IMR-90 (cell line): ENCODE measurements at places on chromosomes 1 and 21. TPM values are rescaled to one million over a fixed set of nuclear protein-coding genes. Genes with fewer than 3 reads are reported as not detected.

REN gene
- 0.28 and 0.54 TPM in 2 replicates for total RNA-seq

SLC22A15 gene
- total RNA-seq = under 0.01 TPM in 2 replicates

RGSL1 gene
- not detected in 2 replicates for total RNA-seq

TRAF3IP3 gene
- total RNA-seq = 0.18 TPM in 1 of 2 replicates, not detected in the other

CHAF1B gene
- 4.5 and 4.7 TPM in 2 replicates for total RNA-seq

INSRR gene
- total RNA-seq = not detected in 2 replicates

GNG12 gene
- total RNA-seq = 132 and 233 TPM in 2 replicates

PLA2G2F gene
- not detected in 2 replicates for total RNA-seq

GRCh38 chr21:38741950-38742256 is 63.8 kb upstream of the ETS2 start:
- no peak overlapping the region for H3K4me3 ChIP-seq
- no peak for DNase-seq
- no peak overlapping the region for H3K27ac ChIP-seq
- no peaks in the 10 kb centered on the region for H3K36me3 ChIP-seq

- H3K4me1 ChIP-seq = no peaks in the 10 kb centered on the region; the same call in 1 of the 2 replicates
- DNase-seq = no peak
- H3K4me3 ChIP-seq = no peak overlapping the region
- H3K36me3 ChIP-seq = no peaks in the 10 kb centered on the region
- H3K27me3 ChIP-seq = peaks cover 14% of the 10 kb centered on the region; the same call in 1 of the 2 replicates
Observed at GRCh38 chr21:42193131-42193671, 25.7 kb upstream of the ABCG1 start.

DNA sequence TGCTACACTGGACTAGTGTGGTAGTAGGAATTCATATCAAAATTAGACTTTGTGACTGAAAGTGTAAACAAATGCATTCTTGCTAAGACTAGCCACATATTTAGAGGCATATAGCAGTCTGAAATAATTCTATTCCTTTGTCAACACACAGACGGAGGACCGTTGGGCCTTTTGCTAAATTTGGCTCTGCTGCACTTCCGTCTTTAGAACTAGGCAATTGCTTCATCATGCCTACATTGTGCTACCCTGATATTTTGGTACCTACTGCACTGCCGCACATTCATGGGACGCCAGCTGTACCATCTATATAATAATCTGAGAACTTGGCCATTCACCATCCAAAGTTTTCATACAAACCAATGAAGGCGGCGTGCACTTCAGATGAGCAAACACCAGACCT is 346.8 kb downstream of the KIF26B start:
- no peaks in the 10 kb centered on the region for H3K36me3 ChIP-seq
- no peak overlapping the region for H3K27ac ChIP-seq
- peaks cover 3% of the 10 kb centered on the region; the same call in 1 of the 2 replicates for H3K4me1 ChIP-seq

DNA sequence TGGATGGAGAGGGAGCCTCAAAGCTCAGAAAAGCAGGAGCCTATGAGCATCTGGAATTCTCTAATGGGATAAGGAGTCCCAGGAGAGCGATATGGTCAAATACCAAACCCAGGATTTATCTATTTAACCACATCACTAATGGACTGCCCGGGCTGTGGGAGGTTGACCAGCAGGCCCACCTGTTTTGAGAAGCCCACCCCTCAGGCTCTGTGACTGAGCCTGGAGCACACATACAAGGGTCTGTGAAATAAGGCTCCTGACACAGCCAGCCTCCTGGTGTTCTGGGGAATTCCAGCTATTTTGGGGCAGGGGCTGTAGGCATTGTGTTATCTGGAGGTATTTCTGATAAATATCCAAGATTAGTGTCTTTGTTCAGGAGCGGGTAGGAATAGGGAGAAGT is 132.0 kb upstream of the C1orf21 start:
- no peak overlapping the region for H3K27ac ChIP-seq
- H3K36me3 ChIP-seq = no peaks in the 10 kb centered on the region
- H3K27me3 ChIP-seq = peaks cover 18% of the 10 kb centered on the region
- no peaks in the 10 kb centered on the region for H3K4me1 ChIP-seq

GRCh38 chr1:48616710-48617109 is 144.7 kb upstream of the SPATA6 start:
- no peak overlapping the region for H3K4me3 ChIP-seq
- DNase-seq = no peak
- no peaks in the 10 kb centered on the region for H3K36me3 ChIP-seq

GRCh38 chr1:203051841-203052324 is 25.6 kb downstream of the PPFIA4 start:
- peaks cover 19% of the 10 kb centered on the region for H3K36me3 ChIP-seq
- no peak overlapping the region for H3K27ac ChIP-seq
- no peak for DNase-seq

- H3K4me3 ChIP-seq = peak overlapping the region; percentile 92
- peak overlapping the region; percentile 85 for H3K27ac ChIP-seq
- peaks cover 6% of the 10 kb centered on the region; the same call in 1 of the 2 replicates for H3K4me1 ChIP-seq
Observed at GRCh38 chr1:84506729-84507453, 510 bp upstream of the GNG5 start.

- no peaks in the 10 kb centered on the region for H3K36me3 ChIP-seq
- H3K27ac ChIP-seq = no peak overlapping the region
- no peaks in the 10 kb centered on the region for H3K27me3 ChIP-seq
- H3K4me1 ChIP-seq = no peaks in the 10 kb centered on the region
Observed at GRCh38 chr1:3126756-3127678, 58.0 kb downstream of the PRDM16 start.

DNA sequence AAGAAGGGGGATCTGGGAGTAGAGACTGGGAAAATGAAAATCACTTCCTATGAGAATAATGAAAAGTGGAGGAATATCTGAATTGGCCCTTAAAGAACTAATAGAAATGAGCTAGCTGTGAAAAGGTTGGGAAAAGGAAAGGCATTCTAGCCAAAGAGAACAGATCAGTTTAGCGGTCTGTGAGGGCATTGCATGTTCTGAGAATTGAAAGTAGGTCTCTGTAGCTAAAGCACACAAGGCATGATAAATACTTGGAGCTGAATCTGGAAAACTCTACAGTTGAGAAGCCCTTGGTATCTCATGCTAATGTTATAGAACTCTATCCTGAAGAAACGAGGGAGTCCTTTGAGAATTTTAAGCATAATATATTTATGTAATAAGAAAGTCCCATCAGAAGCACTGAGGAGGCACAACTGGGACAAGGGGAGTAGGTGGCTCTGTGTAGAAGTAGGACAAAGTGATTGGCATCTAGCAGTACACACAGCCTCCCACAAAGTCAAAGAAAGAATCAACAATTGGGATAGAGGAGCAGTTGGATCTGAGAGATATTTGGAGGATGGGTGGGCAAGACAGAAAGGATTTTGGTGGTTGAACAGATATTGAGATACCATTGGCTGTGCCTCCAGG is 78.7 kb downstream of the GREM2 start:
- no peak overlapping the region for H3K27ac ChIP-seq
- no peak overlapping the region for H3K4me3 ChIP-seq
- H3K36me3 ChIP-seq = no peaks in the 10 kb centered on the region
- H3K27me3 ChIP-seq = no peaks in the 10 kb centered on the region
- no peak for DNase-seq
